ENCODE measurements at places on chromosomes 4 and X.

- DNase-seq: no peak
Measured at GRCh38 chr4:154781126-154781982, at the start of gene RBM46. Gene RBM46, plus strand, starts transcription at chr4:154781272. Its CDS starts 15,481 bp downstream, at chr4:154796753.

DNA sequence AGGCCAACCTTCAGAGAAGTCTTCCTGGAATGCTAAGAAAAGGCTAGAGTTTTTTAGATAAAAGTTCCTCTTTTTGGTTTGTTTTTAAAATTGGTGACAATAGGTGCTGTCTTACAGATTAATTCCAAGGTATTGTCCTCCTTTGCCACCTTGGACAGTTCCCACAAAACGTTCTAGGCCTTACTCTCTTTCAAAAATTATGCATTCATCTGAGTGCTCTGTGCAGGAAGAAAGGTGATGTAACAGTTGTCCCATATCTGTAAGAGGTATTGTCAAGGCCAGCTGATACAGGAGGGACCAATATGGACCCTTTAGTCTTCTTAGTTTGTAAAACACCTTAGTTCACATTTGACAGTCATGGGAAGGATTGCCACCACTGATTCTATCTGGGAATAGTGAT, 15.9 kb upstream of the CXCL5 start:
- DNase-seq: no peak

DNA sequence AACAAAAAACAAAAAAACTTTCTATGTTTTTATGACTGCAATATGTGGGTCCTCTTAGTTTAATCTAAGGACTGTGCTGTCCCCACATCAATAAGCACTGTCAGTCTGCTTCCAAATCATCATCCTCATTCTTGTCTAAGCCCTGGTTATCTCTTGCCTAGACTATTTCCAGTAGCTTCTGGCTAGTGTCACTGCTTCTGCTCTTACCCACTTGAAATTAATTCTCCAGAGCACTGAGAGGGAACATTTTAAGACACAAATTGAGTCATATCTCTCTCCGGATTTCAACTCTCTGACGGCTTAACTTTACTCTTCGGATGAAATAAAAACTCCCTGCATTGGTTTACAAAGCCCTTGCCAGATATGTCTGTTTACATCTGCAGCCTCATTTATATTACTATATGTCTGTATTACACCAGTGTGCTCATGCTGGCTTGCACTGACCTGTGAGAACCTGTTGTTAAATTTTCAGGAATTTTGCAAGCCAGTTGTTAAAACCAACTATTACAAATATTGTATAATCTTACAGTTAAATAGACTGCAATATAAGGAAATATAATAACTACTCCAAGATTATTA, 345.9 kb downstream of the ADGRL3 start:
- DNase-seq: no peak

- DNase-seq: no peak
Measured at GRCh38 chr4:71749008-71749594, 34.8 kb downstream of the GC start.

DNA sequence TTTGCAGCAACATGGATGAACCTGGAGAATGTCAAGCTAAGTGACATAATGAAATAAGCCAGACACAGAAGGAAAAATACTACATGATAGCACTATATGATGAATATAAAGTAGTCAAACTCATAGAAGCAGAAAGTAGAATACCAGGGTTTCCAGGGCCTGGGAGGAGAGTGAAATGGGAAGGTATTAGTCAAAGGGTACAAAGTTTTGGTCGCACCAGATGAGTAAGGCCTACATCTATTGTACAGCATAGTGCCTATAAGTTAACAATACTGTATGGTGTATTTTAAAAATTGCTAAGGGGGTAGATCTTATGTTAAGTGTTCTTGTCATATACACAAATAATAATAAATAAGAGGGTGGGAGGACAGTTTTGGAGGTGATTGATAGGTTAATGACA, 41.5 kb downstream of the ENOX2 start:
- no peak for DNase-seq

- no peak for DNase-seq
Measured at GRCh38 chrX:45322382-45322781, 121.7 kb upstream of the DIPK2B start.

Measured in stimulated activated CD8-positive, alpha-beta memory T cell treated with anti-CD3 and anti-CD28 coated beads, Interleukin-15, amount 100 ng/mL, for 24 hours (primary cell).